ENCODE measurements at places on chromosomes 5 and 9.
A peak's percentile ranks its signal among the peaks of the same experiment; 100 is the strongest.

GRCh38 chr5:178699681-178700253, 30.7 kb downstream of the ZNF354A start:
- no peak for DNase-seq

GRCh38 chr9:121825031-121825691, 173.7 kb downstream of the DAB2IP start:
- no peak for DNase-seq

GRCh38 chr5:173094012-173094661, 38.0 kb downstream of the CREBRF start:
- DNase-seq: no peak

DNA sequence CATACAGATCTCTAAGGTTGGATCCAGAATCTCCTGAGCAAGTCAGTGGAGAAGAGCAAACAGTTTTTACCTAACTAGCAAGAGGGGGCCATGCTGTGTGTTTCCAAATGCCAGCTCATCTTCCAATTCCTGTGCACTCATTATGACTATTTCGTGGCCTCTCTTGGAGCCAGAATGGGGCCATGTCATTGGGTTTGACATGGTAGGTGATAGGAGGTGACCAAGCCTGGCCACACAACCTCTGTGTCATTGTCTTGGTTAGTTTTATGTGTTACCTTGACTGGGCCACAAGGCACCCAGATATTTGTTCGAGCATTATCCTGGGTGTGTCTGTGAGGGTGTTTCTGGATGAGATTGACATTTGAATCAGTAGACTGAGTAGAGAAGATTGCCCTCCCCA, 206.2 kb downstream of the HSPA4 start:
- no peak for DNase-seq

- no peak for DNase-seq
Measured at GRCh38 chr9:5957166-5957565, 58.3 kb downstream of the RANBP6 start.

GRCh38 chr9:89234205-89235067, 55.8 kb upstream of the SHC3 start:
- peak; percentile 35 for DNase-seq

GRCh38 chr9:101409079-101409477, 10.4 kb downstream of the ZNF189 start:
- no peak for DNase-seq

- DNase-seq: no peak
Measured at GRCh38 chr9:132946631-132947295, 2.3 kb upstream of the TSC1 start.

DNA sequence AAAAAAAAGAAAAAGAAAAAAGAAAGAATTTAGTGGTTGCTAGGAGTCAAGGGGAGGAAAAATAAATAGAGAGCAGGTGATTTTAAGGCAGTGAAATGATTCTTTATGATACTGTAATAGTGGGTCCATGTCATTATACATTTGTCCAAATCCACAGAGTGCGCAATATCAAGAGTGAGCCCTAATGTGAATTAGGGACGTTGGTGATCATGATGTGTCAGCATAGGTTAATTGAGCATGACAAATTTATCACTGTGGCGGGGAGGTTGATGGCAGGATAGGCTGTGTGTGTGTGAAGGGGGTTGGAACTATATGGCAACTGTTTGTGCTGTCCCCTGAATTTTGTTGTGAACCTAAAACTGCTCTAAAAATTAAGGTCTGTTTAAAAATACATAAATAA, 357.8 kb downstream of the ICE1 start:
- no peak for DNase-seq

DNA sequence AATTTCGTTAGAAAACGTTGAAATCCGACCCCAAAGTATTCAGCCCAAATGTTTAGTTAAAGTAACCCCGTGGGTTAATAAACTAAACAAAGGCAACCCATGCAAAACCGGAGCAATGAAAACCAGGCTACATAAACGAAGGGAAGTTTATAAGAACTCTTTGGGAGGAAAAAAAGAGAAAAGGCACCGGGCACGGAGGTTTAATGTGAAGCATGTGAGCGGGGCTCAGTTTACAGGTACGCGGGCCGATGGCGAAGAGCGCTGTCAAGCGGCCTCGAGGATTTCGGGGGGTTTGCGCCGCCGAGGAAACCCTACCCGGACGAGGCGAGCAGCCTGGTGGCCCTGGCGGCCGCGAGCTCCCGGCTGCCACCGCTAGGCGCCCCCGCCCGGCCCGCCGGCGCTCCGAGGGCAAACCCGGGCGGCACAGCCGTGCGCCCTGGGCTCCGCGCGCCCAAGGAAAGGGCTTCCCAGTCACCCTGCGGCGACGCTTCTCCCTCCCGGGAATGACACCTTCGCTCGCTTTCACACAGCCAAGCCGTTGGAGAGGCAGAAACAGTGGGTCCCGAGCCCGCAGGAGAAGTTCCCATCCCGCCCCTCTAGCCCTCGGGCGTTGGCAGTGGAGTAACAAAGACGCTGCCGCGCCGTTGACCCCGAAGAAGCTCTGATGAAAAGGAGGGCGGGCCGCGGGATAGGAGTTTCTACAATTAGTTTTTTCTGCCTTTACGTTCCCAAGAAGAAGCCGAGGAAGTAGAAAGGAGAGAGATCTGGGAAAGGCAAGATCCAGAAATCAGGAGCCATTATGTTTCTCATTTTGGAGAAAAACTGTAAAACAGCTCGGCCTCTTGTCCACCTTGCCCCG, 126.0 kb downstream of the TMEM174 start:
- DNase-seq: no peak

DNA sequence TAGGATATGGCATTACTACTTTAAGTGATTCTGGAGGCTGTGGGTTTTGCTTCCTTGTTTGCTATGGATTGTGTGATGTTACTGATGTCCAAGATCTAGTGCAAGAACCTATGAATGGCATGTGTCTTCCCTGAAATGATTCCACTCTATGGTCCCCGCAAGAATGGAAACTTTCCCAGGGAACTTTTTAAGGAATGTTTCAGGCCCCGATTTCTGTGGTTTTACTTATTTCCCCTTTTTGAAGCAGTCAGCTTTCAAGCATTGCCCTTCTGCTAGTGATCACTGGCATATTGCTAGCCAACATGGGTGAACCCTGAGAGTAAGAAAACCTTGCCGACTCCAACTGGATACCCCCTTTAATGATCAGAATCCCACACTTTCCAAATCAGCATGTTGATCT, 26.6 kb upstream of the CD180 start:
- no peak for DNase-seq

DNA sequence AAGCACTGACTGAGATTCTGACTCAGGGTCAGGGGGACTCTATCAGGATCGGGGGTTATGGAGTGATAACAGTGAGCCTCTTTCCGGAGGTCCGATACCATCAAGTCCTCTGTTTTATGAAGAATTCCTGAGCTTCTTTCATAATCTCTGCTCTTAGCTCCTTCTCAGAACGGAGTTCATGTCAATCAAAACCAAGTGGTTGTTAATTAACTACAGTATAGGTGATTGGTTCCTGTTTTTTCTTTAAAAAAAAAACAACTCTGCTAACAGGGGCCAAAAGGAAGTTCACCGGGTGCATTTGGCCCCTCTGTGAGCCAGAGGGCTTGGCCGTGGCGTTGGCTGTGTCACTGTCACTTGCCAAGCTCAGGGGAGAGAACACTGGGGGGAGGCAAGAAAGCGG, 4.0 kb downstream of the GFI1B start:
- DNase-seq: no peak

GRCh38 chr9:16809912-16810610, 60.4 kb downstream of the BNC2 start:
- DNase-seq: no peak

DNA sequence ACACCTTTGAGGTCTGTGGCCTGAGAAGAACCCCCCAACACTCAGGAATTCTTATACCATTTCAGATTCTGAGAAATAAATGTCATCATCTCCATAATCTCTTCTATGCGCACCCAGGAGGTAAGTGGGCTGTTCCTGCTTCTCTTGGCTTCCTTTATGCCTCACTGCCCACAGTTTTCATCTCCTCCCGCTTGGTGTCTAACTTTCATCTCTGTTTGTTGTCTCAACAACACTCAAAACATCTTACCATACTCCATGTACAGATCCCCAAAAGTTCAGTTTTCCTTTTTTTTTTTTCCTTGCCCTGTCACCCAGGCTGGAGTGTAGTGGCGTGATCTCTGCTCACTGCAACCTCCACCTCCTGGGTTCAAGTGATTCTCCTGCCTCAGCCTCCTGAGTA, 170.2 kb upstream of the FREM1 start:
- DNase-seq: no peak

DNA sequence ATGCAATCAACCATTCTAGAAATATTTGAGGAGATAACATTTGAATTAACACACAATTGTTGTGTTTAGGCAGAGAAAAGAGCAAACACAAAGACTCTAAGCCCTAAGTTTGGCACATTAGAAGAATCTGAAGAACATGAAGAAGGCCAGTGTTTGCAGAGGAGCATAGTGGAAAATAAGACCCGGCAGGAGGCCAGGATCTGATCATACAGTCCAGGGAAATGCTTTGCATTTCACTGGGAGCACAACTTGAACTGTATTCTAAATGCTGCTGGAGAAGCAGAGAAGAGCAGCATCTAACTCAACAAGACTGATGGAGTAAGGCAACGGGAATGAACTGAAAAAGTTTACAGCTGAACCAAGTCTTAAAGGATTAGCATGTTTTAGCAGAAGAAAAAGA, 463.4 kb downstream of the ZNF608 start:
- DNase-seq: no peak

DNA sequence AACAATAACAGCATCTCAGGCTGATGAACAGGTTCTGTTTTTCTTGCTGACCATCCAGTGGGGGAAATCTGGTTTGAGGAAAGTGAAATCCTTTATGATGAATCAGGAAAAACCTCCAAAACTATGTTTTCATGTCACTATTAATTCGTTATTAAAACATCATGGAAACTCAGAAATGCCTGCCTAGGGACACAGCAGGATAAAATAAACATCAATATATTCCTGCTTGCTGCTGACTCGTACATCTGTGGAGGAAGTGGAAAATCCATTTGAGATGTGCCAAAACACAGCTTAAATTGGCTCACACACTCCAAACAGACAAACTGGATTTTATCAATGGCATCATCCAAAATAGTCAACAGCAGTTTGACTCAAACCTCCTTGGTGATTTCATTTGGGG, 53.0 kb downstream of the TEK start:
- DNase-seq: no peak

DNA sequence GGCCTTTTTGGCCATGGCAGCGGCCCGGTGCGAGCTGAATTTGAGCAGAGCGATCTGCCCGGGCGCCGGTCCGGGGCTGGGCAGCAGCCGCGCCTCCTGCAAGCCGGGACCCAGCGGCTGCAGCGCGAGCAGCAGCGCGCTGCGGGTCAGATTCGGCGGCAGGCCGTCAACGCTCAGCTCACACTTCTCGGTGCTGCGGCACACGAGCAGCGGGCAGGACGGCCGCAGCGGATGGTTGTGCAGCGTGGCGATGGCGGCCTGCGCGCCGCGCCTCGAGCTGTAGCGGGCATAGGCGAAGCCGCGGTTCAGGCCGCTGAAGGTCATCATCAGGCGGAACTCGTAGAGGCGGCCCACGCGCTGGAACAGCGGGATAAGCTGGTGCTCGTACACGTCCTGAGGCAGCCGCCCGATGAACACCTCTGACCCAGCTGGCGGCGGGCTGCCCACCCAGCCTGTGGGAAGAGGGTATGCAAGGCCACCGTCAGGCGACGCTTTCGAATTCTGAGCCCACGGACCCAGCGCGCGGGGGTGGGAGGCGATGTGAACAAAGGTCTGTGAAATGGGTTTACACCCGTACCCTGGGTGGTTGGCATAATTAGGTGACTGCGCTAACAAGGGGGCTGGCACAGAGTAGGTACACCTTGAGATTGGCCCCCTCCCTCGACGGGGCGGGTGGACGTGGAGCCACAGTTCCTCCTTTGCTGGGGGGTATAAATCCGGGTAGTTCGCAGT, 755 bp downstream of the DND1 start:
- no peak for DNase-seq

DNA sequence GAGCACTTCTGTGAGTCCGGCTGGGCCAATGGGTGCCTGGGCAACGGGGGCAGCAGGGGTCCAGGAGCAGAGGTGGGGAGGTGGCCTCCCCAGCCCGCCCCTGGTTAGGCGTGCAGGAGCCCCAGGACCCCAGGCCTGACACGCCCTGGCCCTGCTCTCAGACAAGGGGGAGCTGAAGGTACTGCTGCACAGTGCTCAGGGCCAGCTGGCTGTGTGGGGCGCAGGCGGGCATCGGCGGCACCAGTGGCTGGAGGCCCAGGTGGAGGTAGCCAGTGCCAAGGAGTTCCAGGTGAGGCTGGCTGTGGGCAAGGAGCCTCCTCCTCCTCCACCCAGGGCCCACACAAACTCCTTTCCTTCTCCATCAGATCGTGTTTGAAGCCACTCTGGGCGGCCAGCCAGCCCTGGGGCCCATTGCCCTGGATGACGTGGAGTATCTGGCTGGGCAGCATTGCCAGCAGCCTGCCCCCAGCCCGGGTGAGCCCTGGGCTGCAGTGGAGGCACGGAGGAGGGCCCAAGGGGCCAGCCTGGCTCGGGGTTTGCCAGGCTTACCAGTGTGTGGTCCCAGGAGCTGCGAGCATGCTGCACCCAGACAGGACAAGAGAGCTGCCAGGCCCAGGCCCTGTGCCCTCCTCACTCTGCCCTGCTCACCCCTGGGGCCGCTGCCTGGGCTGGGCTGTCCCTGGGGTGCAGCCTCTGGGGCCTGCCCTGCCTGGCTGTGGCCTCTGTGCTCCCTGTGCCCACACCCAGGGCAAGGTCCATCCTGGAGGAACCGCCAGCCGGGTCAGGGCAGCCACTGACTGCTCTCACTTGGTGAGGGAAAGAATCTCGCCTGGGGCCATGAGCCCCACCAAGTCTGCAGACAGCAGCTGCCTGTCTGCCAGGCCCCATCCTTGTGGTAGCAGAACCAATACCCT, 7.0 kb downstream of the MAMDC4 start:
- DNase-seq: no peak

DNA sequence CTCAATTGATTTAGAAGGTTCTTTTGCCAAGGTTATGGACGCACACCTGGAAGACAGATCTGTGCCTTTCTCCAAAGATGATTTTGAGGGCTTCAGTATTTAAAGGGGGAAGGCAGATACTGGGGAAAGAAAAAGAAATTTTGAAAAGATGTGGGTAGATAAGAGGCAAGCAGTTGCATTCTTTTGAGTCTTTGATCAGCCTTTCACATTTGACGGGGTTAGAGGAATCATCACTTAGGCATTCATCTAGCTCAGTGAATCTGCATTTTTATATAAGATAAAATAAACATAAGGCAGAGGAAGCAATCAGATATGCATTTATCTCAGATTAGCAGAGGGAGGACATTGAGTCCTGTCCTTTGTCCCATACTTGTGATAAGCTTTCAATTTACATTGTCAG, 243.4 kb upstream of the RAI14 start:
- DNase-seq: no peak

GRCh38 chr5:36703245-36703860, 96.9 kb downstream of the SLC1A3 start:
- no peak for DNase-seq

- no peak for DNase-seq
Measured at GRCh38 chr9:82140471-82140870, 151.9 kb downstream of the SPATA31D1 start.

- no peak for DNase-seq
Measured at GRCh38 chr9:133127340-133127981, 6.4 kb upstream of the RALGDS start.

DNA sequence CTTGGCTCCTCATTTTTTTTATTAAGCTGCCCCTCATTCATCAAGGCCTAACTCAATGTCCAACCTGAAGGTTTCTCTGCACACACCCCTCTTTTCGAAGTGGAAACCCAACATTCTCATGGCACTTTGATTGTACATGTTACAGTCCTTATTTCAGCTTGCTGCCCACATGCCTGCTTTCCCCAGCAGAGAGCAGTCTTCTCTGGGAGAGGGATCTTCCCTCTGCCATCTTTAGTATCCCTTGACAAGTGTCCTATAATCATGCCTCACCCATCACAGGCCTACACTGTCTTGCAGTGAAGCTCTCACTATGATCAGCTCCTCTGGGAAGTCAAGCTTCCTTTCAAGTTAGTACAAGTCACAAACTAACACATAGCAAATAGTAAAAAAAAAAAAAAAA, 175.1 kb downstream of the ACER2 start:
- no peak for DNase-seq
